ENCODE measurements at places on chromosomes 3 and 15.

DNA sequence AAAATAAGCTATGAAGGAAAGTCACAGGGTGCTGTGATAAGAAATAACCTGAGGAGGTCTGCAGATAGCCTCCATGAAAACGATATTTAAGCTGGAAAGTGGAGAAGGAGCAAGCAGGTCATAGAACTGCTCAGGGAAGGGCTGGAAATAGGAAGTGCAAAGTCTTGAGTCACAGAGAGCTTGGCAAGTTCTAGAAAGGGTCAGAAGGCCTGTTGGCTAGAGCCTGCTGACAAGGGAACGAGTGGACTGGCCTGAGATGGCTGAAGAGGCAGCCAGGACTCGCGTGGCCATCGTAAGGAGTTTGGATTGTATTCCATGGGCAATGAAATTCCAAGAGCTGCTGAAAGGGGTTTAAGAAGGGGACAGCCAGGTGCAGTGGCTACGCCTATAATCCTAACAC is 64.7 kb upstream of the IL12A start:
- DNase-seq, result no peak

GRCh38 chr15:53331328-53332190 is 427.9 kb downstream of the WDR72 start:
- no peak for DNase-seq

GRCh38 chr3:40911264-40911663 is 288.0 kb upstream of the CTNNB1 start:
- no peak for DNase-seq

DNA sequence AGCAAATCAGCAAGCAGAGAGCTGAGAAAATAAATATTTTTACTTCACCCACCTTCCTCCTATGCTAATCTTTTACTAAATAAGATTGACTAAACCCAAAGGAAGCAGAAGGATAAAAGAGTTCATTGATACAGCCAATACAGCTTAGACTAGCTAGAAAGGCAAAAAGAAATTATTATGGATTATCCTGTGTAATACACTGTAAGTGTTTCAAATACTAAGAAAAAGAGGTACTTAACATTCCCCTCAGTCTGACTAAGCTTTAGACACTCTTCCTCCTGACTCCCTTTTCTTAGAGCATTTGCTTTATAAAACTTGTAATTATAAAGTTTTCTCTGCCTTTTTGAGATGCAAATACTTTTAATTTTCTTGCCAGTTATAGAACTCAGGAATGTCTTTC is 848.9 kb upstream of the CADM2 start:
- DNase-seq, result no peak

GRCh38 chr3:49785565-49786356 is 581 bp downstream of the IP6K1 start:
- peak; percentile 46 for DNase-seq

- no peak for DNase-seq
Measured at GRCh38 chr3:62049033-62049432, 324.3 kb downstream of the FEZF2 start.

GRCh38 chr15:50365570-50365969 is 10.6 kb upstream of the GABPB1 start:
- no peak for DNase-seq

- no peak for DNase-seq
Measured at GRCh38 chr15:79653533-79653932, 221.4 kb downstream of the MINAR1 start.

DNA sequence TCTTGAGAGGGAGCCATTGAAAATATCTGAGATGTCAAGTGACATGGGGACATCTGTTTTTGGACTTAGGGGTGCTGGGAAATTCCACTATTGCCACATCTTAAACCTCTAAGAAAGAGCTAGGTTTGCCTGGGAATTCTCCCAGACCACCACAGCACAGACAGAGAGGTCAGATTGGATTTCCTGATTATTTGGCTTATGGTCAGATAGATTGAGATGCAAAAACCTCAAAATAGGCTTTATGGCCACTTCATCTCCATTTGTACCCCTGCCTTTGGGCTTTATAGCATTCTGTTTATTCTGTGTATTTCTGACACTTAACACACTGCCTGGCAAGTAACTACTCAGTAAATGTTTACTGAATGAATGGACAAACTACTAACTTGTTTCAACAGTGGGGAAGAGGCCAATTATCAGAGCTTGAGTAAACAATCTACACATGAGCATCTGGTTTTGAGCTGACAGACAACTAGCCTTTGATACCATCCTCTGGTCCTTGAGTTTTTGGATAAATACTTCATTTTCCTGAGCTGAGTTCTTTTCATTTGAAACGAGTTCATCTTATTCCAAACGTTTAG is 81.8 kb downstream of the TP63 start:
- DNase-seq, result no peak

DNA sequence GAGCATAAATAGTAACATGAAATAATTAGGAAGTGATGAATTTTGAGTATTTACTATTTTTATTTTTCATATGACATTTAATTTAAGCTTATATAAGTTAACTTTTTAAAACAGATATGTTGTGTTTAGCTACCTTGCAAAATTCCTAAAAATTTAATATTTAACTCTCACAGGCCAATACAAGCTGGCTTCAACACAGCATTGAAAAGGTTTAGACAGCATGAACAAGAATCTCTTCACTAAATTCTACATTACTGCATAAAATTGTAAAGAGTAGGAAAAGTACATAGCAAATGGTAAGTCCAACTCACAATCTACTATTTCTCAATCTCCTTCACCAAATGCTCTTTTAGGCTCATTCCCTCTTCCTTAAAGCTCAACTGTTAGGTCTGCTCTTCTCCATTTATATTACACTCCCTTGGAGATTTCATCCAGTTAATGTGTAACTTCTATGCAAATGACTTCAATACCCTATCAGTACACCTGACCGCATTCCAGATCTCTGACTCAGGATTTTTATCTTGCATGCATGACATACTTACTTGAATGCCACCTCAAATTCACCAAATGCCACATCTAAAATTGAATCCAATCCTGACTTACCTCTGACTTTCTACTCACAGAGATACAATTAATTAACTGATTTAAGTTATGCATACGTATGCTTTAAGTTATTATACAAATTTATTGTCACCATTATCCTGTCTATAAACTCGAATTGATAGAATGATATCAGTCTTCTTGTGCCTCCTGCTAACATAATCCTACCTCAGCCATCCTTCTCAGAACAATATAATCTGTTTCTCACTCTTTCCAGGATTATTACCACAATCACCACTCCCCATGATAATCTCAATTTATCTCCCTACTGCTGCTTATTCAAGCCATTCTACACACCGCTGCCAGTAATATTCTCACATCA is 127.0 kb downstream of the STAG1 start:
- no peak for DNase-seq

DNA sequence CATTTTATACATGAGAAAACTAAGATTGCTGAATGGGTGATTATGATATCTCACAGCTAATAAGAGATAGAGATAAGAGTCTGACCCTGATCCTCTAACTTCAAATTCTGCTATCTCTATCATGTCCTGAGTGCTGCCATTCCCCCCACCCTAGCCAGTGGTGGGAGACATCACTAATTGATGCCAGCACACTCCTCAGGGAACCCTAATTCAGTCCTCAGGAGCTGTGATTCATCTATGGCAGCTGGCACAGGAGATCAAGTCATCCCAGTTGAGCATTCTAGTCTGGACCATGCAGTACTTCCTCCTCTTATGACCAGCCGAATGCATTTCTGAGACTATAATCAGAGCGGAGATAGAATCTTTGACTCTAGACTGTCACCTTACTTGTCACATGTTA is 71.9 kb downstream of the SYNM start:
- no peak for DNase-seq

DNA sequence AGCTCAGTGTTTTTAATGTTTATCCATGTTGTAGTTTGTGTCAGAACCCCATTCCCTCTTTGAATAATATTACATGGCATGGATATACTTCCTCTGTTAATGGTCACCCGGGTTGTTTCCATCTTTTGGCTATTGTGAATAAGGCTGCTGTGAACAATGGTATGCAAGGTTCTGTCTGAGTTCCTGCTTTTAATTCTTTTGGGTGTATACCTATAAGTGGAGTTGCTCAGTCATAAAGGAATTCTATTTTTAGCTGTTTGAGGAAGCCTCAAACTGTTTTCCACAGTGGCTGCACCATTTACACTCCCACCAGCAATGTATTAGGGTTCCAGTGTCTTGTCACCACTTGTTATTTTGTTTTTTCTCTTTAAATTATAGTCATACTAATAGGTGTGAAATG is 99.6 kb downstream of the SLC25A26 start:
- no peak for DNase-seq

GRCh38 chr3:77186319-77186718 is 146.4 kb downstream of the ROBO2 start:
- no peak for DNase-seq

DNA sequence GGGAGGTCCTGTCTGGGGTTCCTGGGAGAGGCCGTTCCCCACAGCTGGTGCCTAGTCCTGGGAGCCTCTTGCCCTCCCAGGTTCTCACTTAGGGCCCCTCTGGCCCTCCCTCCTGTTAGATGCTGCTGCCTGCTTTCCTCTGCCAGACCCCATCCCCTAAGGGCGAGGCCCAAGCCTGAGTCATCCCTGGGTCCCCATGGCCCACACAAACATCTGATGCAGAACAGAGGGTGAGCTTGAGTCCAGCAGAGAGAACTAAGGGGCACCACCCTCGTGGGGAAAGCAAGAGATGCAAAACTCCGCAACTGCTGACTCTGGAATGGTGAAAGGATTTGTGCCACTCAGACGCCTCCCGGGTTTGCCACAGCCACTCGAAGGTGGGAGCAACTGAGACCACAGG is 58.8 kb upstream of the TRPM1 start:
- no peak for DNase-seq

DNA sequence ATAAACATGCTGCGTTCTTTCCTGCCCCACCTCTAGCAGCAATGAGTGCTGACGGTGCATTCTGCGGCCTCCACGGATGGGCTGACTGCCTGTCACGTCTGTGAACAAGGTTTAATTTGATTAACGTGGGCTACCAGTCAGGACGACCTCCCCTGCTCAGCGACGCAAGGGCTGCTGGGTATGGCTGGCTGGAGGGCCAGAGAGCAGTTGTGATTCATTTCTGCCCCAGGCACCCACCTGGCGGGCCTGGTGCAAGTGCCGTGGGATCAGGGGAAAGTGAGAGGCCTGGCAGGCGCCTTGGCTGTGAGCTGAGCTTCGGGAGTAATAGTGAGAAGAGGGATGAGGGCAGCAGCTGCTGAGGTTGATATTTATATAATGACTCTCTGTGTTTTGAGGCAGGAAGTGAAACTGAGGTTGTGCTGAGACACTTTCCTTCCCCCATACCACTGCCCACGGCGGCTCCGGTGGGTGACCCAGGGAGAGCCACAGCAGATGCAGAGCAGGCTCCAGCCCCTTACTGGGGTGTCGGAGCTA is 190.4 kb upstream of the BCL6 start:
- peak; percentile 78 for DNase-seq

DNA sequence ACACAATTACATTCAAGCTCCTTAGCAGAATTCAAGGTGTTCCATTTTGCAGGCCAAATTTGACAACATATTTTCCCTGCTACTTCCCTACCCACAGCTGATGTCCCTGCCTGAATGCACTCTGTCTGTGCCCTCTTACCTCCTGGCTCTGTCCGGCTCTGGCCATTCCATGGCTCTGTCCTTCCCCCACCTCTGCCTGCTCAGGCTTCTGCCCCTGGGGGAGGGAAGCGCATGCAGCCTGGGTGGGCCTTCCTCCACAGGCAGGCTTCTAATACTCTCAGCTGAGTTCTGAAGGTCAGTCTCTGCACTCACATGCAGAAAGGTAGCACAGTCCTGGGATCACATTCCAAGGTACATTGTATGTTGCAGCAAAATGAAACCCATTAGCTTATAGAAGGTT is 113.6 kb upstream of the CACNA2D3 start:
- DNase-seq, result no peak

DNA sequence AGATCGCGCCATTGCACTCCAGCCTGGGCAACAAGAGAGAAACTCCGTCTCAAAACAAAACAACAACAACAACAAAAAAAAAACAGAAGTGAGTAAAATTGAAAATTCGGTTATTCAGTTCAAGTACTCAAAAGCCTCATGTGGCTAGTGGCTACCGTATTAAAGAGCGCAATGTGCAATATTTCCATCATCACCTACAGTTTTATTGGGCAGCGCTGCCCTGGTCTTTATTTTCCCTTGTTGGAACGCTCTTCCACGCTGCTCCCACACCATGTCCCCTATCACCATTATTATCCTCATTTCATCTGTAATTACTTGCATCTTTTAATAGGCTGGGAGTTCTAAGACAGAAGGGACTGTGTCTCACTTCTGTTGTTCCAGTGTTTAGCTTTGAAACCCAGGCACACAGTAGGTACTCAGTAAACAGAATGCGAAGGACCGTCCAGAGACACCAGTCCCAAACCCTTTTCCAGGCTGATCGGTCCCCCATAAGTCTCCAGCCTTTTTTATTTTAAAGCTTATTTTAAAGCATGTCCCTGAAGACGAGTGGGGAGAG is 423 bp upstream of the HACD3 start:
- no peak for DNase-seq

GRCh38 chr3:62873761-62874710 is 1.2 kb downstream of the CADPS start:
- DNase-seq, result no peak

- DNase-seq, result no peak
Measured at GRCh38 chr3:30628901-30629590, 22.6 kb downstream of the TGFBR2 start.

DNA sequence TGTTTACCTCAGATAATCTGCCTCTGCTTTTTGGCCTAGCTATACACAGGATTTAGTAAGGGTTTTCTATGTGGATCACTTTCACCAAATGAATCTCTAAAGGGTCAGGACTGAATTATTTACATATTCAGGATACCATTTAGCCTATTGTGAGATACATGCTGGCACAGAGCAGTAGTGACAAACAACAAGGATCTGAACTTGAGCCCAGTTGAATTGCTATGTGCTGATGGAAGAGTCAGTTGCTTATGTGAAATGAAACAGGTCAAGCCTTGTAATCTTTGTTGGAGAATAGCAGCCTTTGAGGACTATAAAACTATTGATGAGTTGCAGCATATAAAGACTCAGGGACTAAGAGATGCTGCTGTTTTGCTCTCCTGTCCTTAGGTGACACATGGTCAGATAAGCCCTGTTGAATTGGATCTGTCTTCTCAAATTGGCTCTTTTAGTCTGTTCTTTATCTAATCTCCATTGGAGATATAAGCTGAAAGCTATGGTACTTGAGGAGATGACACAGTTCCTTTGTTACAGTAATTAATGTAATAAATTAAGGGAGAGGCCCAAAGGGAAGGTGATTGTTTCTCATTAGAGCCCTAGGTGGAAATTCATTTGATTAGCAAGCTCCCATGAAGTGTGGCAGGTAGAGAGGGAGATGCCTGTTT is 30.4 kb downstream of the ZNF609 start:
- no peak for DNase-seq

DNA sequence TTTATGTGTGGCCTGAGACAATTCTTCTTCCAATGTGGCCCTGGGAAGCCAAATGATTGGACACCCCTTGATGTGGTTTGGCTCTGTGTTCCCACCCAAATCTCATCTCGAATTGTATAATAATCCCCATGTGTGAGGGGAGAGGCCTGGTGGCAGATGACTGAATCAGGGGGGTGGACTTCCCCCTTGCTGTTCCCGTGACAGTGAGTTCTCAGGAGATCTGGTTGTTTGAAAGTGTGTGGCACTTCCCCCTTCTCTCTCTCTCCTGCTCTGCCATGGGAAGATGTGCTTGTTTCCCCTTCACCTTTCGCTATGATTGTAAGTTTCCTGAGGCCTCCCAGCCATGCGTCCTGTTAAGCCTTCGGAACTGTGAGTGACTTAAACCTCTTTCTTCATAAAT is 60.1 kb upstream of the PARL start:
- no peak for DNase-seq

All from activated CD4-positive, alpha-beta memory T cell treated with anti-CD3 and anti-CD28 coated beads for 36 hours (primary cell).